Right hindlimb (tissue), 1 donor: ENCODE measurements at places on chromosomes 1 and 21.

GRCh38 chr1:84772428-84772943, 82.2 kb upstream of the SSX2IP start:
- peak; percentile 86 for DNase-seq

DNA sequence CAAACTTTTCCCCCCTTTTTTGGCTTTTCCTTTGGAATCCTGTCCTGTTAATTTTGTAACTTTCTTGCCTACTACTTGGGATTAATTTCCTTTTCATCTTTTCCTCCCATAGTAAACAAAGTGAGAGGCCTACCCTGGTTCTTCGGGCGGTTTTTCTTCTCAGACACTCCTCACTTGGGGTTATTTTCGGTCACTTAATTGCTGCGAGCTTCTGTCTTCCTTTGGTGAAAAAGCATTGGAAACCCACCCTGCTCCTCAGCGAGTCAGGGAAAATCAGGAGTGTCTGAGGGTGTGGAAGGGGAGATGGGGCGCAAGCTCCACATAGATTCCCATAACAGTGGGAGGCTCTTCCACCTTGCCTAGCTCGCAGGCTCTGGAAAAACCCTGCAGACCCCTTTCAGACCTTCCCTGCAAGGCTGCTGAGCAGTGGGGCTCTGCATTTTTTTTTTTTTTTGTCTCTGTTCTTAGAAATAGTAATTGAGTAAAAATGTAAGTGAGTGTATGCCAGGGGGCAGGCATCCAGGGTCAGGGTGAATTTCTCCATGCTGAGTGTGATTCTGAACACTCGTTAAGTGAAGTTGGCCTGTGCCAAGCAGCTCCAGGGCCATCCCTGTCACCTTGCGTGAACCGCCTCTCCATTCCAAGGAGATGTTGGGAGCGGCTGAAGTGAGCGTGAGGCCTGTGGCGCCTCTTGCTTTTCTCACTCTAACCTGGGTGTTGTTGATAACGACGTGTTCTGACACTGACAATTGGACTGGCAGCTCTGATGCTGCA, 20.3 kb downstream of the TGFB2 start:
- DNase-seq: no peak

- no peak for DNase-seq
Measured at GRCh38 chr1:201400852-201401230, 1.7 kb upstream of the LAD1 start.

GRCh38 chr21:39637971-39638240, 25.2 kb downstream of the B3GALT5 start:
- no peak for DNase-seq

DNA sequence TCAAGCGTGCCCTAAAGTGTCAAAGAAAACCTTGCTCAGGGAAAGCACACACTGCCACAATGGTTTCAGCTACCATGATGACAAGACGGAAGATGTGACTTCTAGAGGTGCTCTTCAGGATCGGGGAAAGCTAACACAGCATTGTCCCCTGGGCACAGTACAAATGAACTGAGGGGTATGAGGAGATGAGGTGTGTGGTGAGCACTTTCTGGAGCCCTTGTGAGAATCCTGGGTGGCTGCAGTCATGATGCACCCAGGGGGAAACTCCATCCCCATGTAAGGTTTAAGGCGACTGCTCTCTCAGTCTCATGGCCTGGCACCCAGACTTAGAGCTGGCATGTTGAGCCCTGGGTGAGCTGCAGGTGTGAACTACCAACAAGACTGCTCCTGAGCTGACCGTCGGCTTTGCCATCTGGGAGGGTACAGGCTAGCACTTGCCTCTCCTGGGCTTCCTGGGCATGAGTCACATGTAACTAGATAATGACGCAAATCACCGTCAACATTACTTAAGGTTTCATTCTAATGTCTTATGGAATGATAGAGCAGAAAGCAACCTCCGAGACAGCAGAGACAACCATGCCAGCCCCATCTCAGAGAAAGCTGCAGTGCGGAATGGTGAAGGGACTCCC, 144.6 kb downstream of the CLIC6 start:
- no peak for DNase-seq

DNA sequence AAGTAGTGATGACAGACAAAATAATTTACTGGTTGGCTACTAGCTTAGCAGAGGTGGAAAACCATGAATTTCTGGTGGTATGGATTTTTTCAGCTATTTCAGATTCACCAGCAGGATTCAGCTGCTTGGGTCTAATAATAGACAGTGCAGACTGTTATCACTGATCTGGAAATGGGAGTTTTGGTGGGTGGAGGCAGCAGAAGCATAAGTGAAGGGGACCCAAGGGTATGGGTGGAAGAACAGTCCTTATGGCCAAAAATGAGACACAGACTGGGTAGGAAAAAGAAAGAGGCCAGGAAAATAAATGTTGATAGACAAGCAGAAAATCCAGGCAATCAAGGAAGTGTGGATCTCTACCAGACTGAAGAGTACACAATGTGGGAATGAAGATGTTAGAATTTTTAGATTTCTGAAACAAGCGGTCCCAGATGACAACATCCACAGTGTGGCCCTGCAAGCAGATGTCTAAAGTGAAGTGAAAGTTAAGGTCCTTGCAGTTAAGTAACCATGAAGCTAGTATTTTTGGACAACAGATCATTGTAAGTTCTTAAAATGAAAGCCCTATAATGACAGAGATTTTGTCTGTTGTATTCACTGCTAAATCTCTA, 24.7 kb downstream of the LYST start:
- DNase-seq: no peak

GRCh38 chr1:219398815-219399396, 214.0 kb downstream of the ZC3H11B start:
- DNase-seq: no peak

DNA sequence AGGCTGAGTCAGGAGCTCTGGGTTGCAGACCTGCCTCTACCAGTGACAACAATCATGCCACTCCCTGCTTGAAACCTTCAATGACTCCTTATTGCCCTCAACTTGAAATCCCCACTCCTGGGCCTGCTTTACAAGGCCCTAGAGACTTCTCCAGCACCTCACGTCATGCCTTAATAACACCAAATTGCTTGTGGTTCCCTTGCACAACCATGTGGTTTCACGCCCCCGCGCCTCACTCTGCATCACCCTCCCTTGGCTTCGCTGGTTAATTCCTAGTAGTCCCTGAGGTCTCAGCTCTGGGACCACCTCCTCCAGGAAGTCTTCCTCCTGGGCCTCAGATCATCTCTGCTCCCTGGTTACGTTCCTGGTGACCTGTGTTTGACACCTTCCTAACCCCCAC, 33.0 kb downstream of the EPHA2 start:
- no peak for DNase-seq

DNA sequence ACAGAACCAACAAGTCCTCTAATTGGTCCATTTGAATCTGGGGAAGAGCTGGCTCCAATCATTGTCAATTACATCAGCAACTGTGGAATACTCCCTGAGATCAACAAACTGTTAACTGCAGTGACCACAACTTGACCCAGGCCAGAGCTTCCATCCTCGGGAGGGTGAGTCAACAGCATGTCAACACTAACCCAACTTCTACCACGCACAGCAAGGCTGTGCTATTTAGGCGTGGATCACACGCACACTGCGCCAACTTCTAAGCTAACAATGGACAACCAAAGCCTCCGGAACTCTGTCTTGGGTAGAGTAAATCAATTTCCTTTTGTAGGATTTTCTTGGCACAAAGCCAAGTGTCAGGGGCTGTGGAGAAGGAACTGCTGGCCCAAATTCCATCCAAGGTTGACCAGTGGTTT, 30.4 kb downstream of the APP start:
- DNase-seq: no peak

DNA sequence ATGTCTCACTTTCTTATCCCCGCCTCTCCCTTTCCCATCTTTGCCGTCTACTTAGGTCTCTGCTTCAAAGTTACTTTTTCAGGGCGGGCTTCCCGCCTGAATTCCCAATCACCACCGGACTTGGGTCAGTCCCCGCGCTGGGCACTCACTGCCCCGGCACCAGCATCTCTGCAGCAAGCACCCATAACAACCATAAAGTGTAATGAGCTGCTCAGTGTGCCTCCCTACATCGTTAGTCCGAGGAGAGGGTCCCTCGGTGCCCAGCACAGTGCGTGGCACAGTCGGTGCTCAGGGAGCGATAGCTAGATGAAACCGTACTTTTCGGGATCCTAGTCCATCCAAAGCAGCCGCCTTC, 633 bp upstream of the CTPS1 start:
- no peak for DNase-seq

GRCh38 chr1:19065526-19066247, 109.2 kb upstream of the IFFO2 start:
- no peak for DNase-seq

DNA sequence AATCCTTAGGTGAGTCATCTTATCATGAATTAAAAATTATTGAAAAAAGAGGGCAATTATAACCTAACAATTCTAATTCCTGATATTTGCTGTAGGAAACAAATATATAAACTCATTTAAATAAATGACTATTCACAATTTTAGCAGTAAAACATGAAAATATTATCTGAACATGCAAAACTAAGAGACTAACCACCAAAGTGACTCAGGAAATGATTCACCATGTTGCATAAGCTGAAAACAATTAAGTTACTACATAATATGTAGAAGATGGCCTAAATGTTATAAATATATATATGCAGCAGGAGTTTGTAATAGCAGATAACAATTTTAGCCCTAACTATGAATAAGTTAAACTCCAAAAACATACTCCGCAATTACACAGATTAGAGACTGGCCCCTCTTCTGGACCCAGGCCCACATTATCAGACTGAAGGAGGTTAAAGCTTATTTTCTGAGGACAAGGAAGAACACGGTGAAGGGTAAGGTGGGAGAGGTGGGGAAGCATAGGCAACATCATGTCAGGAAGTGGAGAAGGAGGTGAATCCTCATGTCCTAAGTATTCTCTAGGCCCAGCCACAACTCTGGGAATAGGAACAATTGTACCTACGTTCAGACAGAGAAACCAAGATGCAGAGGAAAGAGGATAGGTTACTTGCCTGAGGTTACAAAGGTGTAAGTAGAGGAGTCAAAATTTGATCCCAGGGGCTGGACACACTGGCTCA, 15.6 kb upstream of the AIM2 start:
- no peak for DNase-seq

DNA sequence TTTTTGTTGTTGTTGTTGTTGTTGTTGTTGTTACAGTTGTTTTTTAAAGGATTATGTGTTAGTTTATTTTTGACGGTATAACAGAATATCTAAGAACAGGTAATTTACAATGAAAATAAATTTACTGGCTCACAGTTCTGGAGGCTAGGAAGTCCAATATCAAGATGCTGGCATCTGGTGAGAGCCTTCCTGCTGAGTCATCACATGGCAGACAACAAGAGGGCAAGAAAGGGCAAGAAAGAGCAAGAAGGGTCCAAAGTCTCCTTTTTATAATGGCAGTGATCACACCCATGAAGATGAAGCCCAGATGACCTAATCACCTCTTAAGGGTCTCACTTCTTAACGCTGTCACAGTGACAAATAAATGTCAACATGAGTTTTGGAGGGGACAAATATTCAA, 142.1 kb downstream of the NEGR1 start:
- no peak for DNase-seq

- peak; percentile 48 for DNase-seq
Measured at GRCh38 chr1:54052431-54052933, 522 bp downstream of the TMEM59 start.

DNA sequence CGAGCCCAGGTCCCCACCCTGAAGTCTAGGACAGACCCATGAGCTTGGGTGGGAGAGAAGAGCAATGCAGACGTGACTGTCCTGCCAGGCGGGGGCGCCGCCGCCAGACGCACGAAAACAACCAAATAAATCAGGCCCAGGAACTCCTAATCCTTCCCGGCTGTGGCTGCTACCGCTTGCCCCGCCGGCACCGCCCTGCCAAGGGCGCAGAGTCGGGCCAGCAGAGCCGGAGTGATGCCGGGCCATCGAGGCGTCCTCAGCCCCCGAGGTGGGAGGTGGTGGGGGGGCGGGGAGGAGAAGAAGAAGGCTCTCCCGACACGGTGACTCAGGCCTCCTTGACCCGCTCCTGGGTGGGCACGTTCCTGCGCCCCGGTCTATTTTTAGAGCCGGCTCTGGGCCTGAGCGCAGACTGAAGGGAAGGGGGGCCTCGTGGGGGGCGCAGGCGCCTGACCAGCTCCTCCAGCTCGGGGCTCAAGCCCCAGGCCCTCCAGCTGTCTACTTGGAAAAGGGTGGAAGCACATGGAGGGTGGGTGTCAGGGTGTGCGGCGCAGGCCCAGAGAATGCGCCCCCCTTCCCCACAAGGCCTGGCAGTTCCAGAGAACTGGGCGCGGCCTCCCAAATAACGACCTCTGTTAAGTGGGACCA, 10.7 kb upstream of the COL16A1 start:
- no peak for DNase-seq

- DNase-seq: no peak
Measured at GRCh38 chr1:112711041-112711440, 4.1 kb downstream of the PPM1J start.

- DNase-seq: no peak
Measured at GRCh38 chr1:229195246-229195645, 75.7 kb upstream of the RAB4A start.

DNA sequence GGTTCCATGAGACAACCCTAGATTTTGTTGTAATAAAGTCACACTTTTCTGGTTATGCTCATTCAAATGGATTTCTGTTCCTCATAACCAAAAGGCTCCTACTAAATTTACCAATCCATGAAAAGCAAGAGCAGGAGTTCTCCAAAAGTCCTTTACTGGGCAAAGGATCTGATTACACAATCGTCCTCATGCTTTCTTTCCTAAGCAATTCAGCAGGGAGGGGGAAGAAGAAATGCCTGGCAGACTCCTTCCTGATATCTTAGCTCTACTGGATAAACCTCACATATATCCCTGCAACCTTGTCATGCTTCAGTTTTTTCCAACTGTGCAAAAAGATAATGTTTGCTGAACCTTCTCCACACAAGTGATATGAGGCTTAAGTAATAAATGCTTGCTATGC, 67.6 kb upstream of the GUCA2B start:
- DNase-seq: no peak

GRCh38 chr21:44255511-44255981, 6.2 kb downstream of the DNMT3L start:
- peak; percentile 35 for DNase-seq

DNA sequence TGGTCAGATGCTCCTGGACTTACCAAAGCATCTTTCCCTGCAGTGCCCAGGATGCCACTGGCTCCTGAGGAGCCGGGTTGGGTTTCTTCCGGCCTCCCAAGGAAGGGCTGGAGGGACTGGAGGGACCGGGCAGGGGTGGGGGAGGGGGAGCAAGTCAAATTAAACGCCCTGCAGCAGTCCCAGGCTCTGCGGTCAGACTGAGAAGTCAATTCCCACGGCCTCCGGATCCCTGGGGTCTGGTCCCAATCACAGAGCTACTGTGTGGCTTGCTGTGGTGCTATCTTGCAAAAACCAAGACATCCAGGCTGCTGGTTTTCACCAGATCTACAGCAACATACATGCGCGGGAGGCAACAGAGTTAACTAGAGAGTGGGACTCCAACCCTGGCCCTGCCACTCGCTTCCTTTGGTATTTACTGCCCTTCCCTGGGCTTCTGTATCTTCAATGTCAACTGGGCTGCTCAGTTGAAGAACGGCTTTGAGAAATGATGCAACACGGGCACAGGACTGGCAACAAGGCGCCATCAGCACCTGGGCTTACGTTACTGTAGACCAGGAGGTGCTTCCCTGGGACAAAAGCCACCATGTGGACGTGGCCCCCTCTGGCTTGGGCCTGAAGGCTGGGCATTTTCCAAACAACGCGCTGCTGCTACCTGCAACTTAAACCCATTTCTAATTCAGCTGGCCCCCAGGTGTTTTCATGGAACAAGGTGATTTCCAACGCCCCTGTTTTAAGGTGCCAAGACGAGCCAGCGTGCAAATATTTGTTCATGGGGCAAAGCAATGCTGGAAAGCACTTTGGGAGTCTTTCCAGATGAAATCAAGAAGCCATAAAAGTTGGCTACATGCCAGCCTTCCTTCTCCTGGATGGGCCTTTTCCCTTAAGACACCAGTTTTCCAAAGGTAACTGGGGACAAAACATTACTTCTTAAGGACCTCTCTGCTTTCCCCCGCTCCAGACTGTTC, 11.5 kb downstream of the RCC2 start:
- DNase-seq: no peak
